ENCODE measurements at places on chromosomes 2 and 18.

GRCh38 chr2:215693193-215693998 is 257.5 kb upstream of the FN1 start:
- DNase-seq: no peak

DNA sequence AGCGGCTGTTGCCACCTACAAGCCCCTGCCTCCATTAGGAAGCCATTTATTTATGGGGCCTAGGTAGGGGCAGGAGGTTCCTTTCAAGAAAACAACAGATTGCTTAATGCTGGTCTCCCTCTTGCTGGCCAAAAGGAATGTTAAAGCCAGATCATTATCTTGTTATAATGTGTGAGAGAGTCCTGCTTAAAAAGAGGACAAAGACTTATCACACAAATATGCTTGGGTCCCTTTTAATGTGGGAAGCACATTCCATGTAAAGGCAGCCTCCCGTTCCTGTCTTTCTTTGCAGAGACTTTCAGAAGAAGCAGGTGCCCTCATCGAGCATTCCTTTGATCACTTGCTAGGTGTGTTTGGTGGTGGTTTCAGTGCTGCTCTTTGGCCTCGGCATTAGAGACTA is 76.4 kb downstream of the AGAP1 start:
- no peak for DNase-seq

DNA sequence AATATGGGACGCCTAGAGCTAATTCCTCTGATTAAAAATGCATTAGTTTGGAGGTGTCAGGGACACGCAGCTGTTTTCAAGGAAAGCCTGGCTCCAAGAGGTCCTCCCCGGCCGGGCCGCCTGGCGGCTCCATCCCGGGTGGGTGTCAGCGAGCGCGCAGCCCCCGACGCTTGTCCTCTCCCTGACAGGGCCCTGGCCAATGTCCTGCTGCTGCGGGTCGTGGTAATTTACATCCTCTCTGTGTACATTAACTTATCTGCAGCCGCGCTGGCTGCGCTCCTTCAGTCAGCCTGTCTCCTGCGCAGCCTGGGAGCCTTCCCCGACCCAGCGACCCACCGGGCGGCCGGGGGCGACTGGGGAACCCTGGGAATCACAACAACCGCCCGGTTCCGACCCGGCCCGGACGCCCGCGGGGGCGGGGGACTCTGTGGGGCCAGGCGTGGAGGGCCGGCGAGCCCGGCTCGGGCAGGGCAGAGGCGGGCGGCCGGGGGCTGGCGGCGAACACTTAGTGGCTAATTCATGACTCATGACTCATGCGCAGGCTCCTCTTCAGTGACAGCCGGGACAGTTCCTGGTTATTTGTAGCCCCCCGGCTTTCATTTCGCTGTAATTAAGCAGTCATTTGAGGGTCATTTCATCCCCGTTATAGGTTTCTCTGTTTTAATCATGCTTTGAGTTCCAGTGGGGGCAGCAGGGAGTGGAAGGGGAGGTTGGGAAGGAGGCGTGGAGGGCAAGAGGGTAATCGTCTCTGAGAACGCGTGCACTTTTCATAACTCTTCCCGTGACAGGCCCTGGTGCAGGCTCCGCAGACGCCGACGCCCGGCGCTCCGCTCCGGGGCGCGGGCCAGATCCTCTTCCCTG is 141.9 kb upstream of the CTAGE1 start:
- DNase-seq: peak; percentile 74

DNA sequence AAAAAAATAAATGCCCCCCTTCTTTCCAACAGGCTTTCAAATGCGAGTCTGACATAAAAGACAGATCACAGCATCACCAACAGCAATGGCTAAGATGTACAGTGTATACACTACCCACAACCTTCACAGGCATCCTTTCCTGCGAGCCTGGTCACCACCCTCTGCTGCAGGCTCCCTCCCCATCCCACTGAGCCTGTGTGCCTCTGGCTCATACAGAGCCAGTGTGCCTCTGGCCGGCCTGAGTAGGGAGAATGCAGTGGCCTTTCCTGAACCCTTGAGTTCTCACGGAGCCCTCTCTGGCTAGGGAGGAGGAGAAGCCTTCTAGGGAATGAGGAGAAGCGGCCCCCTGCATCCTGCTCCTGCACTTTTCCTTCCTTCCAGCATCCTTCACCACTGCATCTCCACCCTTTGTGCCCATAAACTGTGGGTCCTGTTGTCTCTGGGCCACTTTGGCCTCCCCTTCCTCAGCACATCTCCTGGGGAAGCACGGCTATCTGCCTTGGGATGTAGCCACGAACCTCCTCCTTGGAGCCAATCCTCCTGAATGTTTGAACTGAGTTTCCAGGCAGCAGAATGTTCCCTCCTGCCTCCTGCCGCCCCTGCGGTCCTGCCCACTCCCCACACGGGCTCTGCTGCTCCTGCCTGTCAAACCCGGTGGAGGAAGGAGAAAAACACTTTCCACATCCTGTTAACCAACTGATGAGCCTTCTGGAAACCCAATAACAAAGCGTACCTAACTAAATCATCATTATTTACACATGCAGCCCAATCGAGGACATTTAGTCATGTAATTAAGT is 22.5 kb downstream of the GYPC start:
- DNase-seq: no peak

DNA sequence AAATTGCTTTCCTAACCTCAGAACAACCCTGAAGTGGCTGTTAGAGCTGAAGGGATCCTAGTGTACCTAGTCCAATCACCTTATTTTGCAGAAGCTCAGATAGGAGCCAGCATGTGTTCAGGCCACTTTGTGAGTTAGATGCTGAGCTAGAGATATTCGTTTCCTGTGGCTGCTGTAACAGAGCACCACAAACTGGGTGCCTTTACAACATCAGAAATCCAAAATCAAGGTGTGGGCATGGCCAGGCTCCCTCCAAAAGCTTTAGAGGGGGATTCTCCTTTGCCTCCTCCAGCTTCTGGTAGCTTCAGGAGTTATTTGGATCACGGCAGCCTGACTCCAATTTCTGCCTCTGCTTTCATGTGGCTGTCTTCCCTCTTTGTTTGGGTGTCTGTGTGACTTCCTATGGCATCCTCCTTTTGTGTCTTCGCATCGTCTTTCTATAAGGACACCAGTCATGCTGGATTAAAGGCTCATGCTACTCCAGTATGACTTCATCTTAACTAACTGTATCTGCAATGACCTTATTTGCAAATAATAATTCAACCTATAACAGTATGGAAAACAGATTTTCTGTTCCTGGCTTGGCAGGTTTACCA is 86.3 kb upstream of the TGFA start:
- no peak for DNase-seq

DNA sequence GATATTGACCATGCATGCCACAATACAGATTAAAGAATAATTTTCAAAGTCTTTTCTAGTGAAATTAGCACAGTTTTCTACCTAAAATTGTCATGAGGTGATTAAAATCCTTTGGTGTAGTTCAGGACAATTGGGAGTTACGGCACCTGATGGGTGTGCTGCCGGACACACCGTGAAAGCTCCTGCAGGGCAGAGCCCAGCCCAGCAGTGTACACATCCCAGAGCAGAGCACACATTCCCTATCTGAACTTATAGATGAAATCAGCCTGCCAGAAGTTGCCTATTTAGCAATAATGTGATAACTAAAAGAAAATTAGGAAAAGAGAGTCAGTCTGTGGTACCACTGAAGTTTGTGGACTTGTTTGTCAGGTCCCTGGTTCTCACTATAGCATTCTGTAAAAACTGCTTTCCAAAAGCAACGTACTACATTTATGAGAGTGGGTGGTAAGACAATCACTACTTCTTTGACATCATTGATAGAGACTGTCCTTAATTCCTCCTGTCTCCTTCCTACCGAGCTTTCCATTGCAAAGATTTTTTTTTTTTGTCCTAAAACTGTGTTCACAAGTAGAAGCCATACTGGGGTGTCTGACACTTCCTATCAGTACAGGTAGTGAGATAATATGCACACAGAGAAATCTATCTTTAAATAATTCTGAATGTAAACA is 3.4 kb downstream of the CYTIP start:
- no peak for DNase-seq

DNA sequence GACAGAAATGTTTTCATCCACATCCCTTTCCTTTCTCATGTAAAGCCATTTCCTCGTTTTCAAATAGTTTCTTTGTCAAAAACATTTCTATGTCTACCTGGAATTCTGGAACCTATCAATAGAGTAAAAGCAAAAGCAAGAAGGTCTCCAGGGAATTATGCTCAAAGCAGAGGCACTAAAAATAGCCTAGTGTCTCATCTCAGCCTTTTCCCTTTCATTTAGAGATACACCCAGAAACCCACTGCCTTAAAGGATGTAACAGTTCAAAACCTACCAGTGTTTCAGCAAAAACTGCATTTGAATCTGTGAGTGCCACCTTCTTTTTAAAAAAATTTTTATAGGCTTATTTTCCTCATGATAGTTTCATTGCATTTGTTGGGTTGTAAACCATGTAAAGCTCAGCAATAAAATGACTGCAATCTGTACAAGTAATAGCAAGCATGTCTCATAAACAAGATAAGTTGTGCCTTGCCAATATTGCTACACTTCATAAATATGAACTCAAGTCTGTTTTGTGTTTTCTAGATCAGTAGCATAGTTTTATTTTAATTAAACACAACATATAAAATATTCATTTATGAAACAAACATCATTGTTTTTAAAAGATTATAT is 927.3 kb upstream of the ACVR2A start:
- no peak for DNase-seq

DNA sequence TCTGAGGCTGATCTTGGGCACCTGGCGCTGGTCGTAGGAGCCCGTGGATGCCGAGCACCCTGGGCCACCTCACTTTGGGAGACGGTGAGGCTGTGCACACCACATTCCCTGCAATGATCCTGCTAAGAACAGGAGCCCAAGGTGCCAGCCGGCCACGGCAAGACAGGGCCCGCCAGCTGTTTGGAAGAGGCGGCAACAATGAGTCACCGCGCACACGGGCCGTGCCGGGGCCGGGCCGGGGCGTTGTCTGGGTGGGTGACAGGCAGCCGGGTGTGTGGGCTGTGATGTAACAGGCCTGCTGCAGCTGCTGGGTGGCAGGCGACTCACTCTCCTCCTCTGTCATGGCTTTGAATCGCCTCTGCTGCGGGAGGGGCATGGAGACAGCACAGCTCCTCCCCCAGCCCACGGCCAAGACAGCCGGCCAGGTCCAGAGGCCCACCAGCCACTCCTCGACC is 49.7 kb upstream of the ODC1 start:
- DNase-seq: no peak

DNA sequence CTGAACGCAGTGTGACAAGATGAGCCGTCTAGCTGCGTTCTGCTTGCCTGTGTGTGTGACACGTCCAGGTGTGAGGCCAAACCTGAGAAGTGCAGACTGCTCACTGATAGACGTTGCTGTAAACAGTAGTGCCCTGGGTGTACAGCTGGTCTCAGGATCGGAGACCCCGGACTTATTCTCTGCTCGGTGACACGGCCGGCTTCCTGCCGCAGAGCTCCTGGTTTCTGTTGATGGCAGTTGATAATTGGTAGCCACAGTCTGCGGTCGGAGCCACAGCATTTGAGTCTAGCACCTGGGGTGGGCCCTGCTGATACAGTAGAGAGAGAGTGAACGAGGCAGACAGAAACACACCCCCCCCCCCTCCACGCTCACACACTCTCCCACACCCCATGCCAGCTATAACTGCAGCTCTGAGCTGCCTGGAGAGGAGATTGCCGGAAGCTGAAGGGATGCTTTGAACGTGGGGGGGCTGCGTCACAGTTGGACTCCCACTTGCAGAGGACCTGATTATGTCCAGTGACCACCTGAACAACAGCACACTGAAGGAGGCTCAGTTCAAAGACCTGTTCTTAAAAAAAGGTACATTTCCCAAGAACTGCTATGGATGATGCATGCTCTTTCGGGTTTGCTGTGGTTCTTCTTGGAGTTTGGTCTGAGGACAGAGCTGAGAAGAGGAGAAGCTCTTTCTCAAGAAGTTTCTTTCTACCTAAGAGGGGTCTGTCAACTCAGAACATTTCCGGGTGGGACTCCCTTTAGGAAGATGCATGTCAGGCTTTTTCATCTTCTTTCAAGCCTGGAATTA is 114.0 kb downstream of the FAM210A start:
- no peak for DNase-seq

- no peak for DNase-seq
These were observed 42.4 kb downstream of the RBBP8 start for GRCh38 chr18:22975508-22975907.

DNA sequence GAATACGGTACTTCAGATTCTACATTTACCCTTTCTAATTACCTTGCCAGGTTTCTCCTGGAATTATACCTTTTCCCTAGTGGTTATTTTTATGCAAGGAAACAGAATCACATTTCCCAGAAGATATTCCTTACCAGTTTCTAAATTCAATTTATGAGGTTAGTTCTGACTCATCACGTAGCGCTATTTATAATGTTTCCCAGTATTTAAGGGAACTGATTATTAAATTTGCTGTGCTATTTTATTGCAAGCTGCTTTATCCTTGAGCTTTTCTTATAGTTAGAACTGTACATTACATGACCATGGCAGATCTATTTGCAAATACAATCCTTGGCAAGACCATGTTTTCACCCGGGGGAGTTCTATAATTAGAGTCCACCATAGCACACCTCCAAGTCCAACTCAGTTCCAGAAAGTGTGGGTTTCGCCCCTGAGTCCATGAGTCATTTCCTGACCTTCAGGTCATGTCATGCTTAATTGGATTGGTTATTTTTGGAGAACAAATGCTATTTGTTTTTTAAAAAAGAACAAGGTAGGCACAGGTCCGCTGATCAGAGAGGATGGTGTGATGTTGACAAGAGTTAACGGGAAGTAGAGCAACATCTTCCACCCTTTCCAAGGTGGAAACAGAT is 126.6 kb downstream of the ZNF532 start:
- DNase-seq: no peak
